ENCODE measurements at places on chromosomes 6 and 20.

- no peak for DNase-seq
Measured at GRCh38 chr6:83696674-83697073, 12.2 kb downstream of the SNAP91 start.

DNA sequence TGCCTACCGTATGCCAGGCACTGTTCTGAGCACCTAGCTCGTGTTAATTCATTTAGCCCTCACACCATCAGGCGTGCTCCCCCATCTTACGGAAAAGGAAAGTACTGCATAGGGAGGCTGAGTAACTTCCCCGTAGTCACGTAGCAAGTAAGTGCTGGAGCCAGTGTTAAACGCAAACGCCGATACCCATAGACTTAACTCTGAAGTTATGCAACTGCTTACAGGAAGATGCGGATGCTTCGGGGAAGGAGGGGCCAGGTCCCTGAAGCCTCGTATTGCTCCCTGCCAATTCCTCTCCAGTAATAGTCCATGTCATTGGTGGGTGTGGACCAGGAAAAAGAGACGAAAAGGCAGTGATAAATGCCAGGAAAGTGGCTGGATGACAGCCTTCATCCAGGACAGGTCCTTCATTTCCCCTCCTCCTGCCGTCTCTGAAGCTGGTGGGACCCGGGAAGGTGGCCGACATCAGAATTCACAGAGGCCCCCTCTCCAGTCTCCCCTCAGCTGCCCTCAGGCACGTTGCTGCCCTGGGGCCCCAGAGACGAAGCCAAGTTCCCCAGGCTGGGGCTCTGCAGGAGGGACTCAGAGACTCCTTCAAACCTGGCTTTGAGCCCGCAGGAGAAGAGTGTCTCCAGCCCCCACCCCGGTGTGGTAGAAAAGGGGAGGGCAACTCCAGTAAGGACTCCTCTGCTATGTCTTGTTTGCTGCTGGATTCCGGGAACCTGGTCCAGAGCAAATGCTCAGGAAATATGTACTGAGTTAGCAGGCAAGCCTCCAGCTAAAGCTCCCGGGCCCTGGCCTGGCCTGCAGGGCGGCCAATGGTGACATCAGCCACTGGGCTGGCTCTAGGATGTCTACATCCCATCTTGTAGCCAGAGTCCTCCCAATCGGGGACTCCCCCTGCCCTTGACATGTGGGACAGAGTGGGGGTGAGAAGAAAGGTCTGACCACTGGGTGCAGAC is 37.8 kb downstream of the RAB44 start:
- DNase-seq: peak; percentile 77

DNA sequence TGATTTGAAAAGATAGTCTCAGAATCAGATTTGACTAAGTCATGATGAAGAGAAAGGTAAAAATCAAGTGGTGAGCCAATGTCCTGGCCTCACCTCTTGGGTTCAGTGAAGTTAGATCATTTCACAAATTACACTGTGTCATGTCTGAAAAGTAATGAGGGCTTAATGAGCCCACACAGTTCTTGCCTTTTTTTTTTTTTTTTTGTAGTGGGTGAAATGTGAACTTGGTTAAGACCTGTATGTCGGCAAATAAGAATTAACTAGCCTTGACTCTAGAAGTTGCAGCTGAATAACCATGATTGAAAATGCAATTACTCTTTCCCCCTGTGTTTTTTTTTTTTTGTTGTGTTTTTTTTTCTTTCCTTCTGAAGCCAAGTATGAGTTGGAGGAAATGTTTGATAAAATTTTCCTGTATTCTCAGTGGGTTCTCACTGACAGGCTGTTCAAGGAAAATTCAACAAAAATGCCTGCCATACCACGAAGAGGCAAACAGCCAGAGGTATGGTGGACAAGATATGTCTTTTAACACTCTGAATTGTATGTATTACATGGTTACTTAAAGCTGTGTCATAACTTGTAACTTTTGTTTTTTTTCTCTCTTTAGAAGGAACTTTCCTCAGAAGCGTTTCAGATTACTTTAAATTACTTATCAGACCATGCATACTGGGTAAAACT is 135.2 kb upstream of the MLIP start:
- no peak for DNase-seq

- DNase-seq: no peak
Measured at GRCh38 chr20:50715694-50716093, 15.7 kb upstream of the PARD6B start.

GRCh38 chr6:29853245-29853644 is 25.6 kb downstream of the HLA-G start:
- no peak for DNase-seq

DNA sequence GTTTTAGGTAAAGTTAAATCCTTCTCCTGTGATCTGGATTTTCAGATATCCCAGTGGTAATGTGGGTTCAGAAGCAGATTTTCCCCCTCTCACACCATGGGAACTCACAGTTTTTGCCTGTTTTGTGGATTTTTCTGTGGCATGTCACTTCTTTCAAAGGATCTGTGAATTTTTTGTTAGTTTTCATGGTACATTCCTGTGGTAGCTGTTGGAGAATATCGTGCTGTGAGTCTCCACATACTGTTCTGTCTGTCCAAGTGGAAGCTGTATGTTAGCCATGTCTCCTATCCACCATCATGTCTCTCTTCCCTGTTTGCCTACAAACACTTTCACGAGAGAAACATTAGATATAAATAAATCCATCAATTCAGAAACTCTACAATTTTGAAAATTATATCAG is 378.7 kb upstream of the ADGRB3 start:
- DNase-seq: no peak

DNA sequence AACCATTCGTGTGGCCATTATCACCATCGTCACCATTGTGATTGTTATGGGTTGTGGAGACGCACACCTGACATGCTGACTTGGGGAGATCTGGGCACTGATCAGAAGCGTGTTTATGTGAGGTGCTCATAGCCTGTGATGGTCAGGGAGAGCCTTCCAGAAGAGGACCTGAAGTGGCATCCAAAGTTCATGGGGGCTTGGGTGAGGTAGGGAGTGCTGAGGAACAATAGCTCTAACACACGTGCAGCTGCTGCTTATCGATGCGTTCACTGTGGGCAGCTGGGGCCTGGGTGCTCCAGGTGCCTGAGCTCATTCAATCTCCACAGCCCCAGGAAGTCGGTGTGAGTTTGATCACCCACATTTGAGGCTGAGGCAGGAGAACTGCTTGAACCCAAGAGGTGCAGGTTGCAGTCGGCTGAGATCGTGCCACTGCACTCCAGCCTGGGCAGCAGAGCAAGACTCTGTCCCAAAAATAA is 227.3 kb downstream of the PREX1 start:
- no peak for DNase-seq

- no peak for DNase-seq
Measured at GRCh38 chr6:11009353-11009752, 34.8 kb downstream of the ELOVL2 start.

GRCh38 chr6:2797564-2798031 is 32.4 kb downstream of the WRNIP1 start:
- DNase-seq: no peak

DNA sequence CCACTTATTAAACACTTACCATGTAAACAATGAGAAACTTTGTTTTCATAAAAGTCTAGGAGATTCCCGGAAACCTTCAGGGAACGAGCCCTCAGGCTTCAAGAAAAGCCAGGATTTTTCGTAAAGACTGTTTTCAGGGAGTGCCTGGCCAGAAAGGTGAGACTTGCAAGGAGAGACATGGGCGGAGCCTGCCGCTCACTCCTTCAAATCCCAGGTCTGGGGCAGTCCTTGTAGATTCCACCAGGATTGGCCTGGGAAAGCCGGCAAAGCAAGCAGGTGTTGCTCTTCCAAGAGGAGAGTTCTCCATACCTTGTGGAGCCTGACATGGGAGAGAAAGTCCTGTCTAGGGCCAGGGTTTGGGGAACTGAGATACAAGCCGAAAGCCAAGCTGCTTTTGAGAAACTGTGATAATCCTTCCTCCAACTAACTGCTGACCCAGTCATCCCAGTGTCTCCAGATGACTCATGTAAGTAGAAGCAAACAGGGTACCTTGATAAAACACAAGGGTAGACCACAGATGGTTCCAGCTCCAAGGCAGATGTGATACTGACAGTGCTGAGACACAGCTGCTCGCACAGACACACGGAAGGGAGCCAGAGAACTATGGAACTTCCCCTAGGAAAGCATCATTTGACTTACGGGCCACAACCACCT is 69.4 kb upstream of the NAA20 start:
- no peak for DNase-seq

GRCh38 chr6:83853178-83854000 is at the start of gene RIPPLY2:
Gene RIPPLY2, plus strand, starts transcription at chr6:83853360. Its CDS starts 57 bp downstream, at chr6:83853417.
- DNase-seq: no peak

GRCh38 chr6:149055195-149055899 is 262.2 kb upstream of the TAB2 start:
- no peak for DNase-seq

DNA sequence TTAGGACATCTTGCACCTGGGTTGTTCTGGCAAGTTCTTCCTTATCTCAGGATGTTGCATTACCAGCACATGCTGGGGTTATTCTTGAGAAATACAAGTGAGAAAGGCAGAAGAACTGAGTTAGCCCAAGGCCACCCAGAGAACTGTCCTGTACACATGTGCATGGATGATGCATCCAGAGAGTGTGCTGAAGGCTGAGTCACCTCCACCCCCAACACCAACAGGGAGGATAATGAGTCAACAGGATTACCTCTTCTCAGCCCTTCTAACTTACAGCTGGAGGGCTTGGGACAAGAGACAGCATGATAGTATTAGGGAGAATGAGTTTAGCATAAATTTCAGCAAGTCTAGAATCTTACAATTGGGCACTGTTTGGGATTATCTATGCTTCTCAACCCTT is 8.5 kb downstream of the SCGN start:
- DNase-seq: no peak

GRCh38 chr6:127854009-127854408 is 46.8 kb downstream of the THEMIS start:
- no peak for DNase-seq

DNA sequence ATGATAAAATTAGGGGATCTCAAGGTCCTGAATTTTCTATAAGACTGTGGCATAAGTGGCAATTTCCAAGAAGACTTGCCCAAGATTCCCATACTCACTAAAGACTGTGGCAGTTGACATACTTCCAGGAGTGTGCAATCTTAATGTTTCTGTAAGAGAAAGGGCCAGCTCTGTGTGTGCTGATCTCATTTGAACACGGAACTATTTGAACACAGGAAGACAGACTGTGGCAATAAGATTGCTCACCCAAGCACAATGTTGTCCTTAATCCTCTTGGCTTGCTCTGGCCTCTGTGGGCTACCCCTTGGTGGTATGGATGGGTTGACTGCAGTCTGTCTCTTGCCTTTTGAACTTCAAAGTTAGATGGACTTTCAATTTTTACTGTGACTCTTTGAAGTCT is 151.4 kb downstream of the PHF3 start:
- no peak for DNase-seq

- DNase-seq: no peak
Measured at GRCh38 chr20:5886788-5887187, 63.5 kb downstream of the TRMT6 start.

DNA sequence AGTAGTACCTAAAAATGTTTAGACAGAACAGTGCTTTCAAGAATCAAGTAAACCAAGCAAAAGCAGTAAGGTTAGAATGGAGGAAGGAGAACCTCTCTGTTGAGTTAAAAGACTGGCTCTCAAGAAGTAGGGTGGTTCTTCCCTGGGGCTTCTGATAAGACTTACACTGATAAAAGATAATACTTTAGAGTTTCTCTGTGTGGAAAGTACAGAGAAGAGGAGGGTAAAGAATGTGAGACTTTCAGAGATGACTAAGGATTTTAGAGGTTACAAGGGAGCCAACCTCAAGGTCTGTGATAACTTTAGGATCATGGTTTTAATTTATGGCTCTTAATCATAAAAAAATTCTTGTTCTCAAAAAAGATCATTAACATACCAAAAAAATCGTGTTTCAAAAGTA is 30.9 kb upstream of the ALDH8A1 start:
- DNase-seq: no peak

DNA sequence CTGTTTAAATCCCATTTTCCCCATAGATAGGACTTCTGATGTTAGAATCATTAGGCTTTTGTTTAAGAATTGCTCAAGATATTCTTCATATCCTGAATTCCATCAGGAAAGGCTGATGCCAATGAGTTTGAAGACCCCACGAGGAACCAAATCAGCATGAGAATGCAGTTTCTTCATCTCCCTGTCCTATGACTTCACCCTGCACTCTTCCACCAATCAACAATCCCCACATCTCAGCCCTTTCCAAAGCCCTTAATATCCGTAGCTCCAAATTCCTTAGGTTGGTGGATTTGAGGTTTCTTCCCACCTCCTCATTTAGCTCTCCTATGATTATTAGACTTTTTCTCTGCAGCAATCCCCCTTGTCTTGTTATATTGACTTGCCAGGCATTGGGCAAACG is 88.3 kb upstream of the PRND start:
- DNase-seq: no peak

- DNase-seq: no peak
Measured at GRCh38 chr6:5084360-5084780, 771 bp upstream of the PPP1R3G start.

DNA sequence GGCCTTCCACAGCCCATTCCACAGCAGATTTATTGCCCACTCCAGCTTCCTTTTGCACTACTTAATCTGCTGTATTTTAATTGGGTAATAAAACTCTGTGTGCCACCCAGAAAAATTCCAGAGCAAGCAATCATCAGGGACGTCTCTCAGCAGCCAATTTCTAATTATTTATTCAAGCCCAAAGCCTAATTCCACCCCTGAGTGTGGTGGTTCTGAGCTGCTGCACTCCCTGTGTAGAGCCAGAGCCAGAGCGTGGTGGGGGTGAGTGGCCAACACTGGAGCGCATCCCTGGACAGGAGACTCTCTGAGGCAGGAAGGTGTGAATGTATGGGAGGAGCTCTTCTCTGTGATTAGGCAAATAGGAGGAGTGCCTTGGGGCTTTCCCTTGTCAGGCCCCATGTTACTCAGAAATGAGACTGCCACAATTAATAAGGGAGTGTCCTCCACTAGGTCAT is 66.1 kb downstream of the CD24 start:
- DNase-seq: no peak

GRCh38 chr20:50309280-50309763 is 118.7 kb downstream of the CEBPB start:
- DNase-seq: no peak

- DNase-seq: peak; percentile 43
Measured at GRCh38 chr6:108559884-108560462, 744 bp upstream of the FOXO3 start.

- DNase-seq: no peak
Measured at GRCh38 chr6:44001318-44002066, 125.8 kb downstream of the MRPL14 start.

DNA sequence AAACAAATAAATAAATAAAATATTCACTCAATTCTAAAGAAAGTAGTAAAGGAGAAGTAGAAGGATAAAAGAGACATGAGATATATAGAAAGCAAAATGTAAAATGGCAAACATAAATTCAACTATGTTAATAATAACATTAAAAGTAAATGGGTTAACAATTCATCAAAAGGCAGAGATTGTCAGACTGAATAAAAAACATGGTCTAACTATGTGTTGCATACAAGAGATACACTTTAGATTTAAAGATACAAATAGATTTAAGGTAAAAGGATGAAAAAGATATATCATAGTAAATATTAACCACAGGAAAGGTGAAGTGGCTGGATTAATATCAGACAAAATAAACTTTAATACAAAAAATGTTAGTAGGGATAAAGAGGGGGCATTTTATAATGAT is 35.8 kb upstream of the PDE10A start:
- no peak for DNase-seq

- DNase-seq: no peak
Measured at GRCh38 chr6:5123296-5124143, 38.4 kb downstream of the PPP1R3G start.

All from thoracic aorta (tissue), 2 donors.